ENCODE measurements at places on chromosomes 5 and 9.

- DNase-seq: no peak
These were observed 674.9 kb downstream of the PRR16 start for GRCh38 chr5:121138952-121139351.

DNA sequence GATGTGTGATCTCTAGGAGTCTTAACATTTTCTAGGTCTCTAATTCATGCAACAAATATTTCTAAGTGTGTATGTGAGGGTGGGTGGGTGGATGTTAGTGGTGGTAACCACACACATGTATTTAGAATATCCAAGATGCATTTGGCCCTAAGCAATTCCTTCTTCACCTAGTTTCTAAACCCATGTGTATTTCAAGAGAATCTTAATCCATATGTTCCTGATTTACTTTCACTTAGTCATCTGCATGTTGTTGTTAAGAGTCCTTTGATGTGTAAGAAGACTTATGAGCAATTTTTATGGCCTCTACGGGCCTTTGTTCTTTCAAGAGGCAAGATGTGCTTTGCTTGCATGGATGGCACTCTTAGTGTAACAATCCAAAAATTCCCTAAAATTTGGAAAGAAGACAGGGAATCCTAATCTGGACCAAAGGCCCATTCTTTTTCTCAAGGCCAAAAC is 282.6 kb downstream of the SPATA31D1 start:
- DNase-seq: no peak

DNA sequence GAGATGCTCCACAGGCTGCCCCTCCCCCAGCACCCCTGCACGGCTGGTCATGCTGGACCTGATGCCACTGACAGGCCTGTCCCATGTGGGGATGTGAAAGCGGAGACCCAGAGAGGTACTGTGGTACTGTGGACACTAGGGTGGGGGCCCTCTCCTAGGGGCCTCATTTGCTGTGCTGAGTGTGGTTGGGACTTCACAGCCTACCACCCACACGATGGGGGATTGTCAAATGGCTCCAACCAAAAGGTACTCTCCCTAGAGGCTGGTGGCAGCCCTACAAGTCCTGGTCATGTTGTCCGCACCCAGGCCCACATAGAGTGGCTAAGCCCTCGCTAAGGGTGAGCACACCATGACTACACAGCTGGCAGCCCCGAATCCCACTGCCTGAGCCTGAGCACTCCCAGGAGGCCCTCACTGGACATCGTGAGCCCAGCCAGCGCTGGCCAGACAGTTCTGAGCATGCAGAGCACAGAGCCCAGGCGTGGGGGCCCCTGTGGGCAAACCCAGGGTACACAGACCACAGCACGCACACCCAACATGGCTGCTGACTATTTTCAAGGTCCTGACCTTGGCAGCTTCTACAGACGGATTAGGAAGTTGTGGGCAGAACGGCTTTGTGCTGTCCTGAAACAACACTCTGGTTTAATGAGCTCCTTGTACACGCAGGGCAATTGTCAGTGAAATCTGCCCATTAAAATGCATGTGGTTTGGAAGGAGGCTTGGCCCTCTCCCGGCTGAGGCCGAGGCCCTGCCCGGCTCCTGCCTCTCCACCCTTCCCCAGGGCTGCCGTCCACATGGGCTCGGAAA is 214.1 kb downstream of the HSPA4 start:
- DNase-seq: no peak

- DNase-seq: no peak
These were observed 808.9 kb downstream of the CDH12 start for GRCh38 chr5:22044229-22044628.

DNA sequence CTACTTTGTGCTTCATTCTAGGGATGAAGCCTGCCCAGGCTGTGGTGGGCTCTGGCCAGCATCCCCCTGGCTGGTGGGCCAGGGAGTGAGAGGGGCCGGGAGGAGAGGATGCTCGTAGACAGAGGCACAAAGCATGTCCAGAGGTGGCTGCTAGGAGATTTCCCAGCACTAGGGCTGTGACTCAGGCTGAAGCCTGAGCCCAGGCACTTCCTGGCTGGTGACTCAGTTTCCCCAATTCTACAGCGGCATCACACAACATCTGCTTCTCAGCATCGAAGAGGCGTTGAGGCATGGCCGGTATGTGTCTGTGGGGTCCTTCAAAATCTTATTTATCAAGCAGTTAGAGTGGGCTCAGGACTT is 55.6 kb downstream of the DUSP1 start:
- no peak for DNase-seq

- DNase-seq: peak; percentile 53
These were observed 175.7 kb downstream of the MELK start for GRCh38 chr9:36748322-36748899.

DNA sequence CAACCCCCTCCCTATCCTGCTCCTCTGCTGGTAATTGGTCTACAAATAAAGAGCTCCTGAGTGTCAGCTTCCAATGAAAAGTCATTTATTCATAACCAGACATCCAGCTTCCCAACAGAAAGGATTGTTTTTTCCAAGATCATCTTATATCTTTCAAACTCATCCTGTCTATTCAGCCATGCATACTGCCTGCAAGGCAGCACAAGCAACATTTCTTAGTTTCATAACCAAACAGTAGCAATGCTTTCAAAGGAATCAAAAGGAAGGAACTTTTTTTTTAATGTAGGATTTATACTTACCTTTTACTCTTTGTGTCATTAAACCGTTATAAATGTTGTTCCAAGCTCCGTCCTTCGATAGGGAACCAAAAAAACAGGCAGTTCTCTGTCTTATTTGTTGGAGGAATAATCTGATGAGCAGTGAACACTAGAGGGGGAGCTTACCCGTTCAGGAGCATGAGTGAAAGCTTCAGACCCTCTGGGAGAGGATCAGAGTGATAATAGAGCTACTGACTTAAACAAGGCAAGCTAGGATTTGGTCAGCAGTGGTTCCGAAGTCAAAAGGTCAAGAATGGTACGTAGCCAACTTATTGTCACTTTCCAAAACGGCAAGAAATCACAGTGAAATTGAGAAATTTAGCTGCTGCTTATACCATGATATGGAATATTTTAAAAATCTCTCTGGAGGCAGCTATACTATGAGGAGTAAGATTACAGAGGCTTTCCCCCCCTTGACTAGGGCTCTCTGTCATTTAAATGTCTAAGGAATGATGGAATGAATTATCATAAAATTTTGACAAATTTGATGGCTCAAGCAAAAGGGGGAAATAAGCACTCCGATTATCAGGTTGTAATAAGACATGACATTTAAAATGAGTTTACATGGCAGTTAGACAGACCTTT is 892.9 kb downstream of the NR2F1-AS1 start:
- peak; percentile 57 for DNase-seq

DNA sequence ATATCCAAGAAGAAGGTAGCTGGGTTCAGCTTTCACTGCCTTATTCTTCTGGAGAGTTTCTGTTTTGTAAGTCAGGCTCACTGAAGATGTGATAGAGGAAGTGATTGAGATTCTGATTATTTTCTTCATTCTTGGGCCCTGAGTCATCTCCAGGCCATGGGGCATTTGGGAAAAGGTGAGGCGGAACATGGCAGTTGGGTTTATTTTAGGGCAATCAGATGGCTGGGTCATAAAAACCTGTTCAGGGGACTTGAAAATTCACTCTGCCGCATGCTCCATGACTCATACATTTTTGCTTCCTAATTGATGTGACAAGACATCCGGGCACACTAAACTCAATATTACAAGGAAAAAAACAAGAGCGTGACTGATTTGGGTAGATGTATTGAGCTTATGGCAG is 265.7 kb upstream of the KLF4 start:
- DNase-seq: no peak

DNA sequence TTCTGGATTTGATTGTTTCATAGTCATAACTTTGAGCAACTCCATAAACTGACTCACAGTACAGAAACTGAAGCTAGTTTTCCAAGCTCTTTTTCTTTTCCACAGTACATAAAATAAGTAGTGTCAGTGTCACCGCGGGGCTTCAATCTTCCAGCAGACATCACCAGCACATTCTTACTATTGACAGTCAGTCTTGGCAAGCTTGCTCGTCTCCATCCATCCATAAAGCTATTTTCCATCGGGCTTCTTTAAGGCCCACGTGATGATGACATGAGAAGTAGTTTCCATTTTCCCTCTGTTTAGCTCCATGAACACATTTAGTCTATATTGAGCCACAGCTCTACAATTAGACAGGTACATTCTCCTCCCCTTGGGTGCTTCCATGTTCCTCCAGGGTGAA is 443.4 kb downstream of the KDM4C start:
- no peak for DNase-seq

DNA sequence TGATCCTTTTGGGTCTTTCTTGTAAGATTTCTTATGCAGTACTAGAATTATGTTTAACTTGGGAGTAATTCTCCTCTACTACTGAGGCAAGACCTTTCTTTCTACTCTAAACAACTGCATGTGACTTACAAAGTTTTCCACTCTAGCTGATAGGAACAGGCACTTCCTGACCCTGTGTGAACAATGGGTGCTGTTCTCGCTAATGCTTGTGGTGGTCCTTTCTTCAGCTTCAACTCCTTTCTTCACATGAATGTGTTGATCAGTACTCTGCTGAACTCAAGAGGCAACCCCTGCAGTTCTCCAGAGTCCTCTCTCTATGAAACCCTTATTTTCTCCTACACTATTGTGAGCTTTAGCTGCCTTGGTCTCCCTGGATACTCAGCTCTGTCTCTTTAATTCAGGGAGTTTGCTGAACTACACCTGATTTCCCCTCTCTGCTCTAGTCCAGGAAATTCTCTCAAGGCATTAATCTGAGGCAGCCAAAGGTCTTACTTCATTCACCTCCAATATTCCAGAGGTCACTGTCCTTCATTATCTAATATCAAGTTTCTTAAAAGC is 484.6 kb upstream of the PIK3R1 start:
- no peak for DNase-seq

DNA sequence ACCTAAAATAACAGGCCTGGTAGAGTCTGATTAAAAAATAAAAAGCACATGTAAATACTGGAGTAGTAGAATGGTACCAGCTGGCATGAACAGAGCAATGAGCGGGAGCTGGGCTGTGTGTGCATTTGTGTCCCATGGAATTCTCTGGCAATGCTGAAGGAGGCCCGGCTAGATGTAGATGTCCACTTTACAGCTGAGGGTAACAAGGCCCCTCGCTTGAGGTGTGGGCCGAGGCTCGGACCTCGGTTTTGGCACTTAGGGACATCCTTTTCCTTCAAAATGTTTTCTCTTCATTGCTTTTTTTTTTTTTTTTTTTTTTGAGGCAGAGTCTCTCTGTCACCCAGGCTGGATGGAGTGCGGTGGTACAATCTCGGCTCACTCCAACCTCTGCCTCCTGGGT is 1.5 kb upstream of the FGD3 start:
- DNase-seq: no peak

- no peak for DNase-seq
These were observed 26.8 kb upstream of the PHF2 start for GRCh38 chr9:93549611-93550010.

DNA sequence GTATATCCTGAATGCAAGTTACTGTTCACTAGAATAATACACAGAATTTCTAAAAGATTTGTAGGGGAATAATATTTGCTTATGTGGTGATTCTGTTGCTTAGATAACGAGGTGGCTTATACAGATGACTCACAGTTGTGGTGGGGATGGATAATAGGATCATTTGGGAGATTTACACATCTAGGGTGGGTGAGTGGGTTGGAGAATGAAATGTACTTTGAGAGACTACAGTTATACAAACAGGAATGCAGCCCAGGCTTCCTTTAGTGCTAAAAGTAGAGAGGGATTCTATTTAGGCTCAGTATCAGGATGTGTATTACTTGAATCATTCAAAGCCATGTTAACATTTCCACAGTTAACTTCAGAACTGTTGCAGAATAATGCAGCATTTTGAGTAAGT is 1.8 kb downstream of the CTXN3 start:
- DNase-seq: no peak

DNA sequence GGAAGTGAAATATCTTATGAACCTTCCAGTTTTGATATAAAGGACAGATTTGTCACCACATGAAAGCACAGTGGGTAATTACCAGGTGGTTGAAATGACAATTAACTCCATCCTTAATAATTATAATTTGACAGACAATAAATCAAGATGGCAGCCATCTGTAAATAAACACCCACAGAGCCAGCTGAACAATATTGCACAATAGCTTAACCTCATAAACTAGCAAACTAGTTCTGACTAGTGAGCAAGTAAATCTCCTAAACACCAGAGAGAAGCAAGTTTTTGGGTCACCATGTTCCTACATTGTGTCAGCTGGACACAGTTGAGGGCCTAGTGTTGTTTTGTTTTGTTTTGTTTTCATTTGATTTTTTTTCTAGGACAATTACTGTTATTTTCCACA is 577.4 kb downstream of the ACTL7B start:
- DNase-seq: no peak
